ENCODE measurements at places on chromosomes 5 and 9. TPM values are rescaled to one million over a fixed set of nuclear protein-coding genes. Genes with fewer than 3 reads are reported as not detected.

The PCDHA6 gene
- under 0.01 TPM for total RNA-seq

The NR2F1 gene
- 24.6 TPM for total RNA-seq

The BHMT gene
- total RNA-seq = not detected

The PCDHB7 gene
- under 0.01 TPM for total RNA-seq

The ADAMTS13 gene
- 1.1 TPM for total RNA-seq

The DRD1 gene
- not detected for total RNA-seq

The SAP30L gene
- 23.1 TPM for total RNA-seq

The DEPDC1B gene
- total RNA-seq = 17.3 TPM
